A549 treated with CORT108297 at 1 μM for 4 hours (cell line): ENCODE measurements at places on chromosomes 12 and 14. TPM values are rescaled to one million over a fixed set of nuclear protein-coding genes. Genes with fewer than 3 reads are reported as not detected.

Gene DEGS2
- 1.2 to 2.3 TPM (median 1.8 TPM) in 5 replicates for total RNA-seq

Gene HCAR1
- 0.01 to 0.06 TPM (median 0.02 TPM) in 5 replicates for total RNA-seq

Gene RPL10L
- not detected in 5 replicates for total RNA-seq

Gene RFX4
- not detected in 5 replicates for total RNA-seq

Gene SERPINA12
- total RNA-seq: not detected in 5 replicates
